ENCODE measurements at places on chromosomes 11 and 22.

- no peak for DNase-seq
These were observed 202.2 kb downstream of the CEP164 start for GRCh38 chr11:117529816-117530215.

GRCh38 chr11:6354651-6355485 is 34.6 kb upstream of the CAVIN3 start:
- no peak for DNase-seq

DNA sequence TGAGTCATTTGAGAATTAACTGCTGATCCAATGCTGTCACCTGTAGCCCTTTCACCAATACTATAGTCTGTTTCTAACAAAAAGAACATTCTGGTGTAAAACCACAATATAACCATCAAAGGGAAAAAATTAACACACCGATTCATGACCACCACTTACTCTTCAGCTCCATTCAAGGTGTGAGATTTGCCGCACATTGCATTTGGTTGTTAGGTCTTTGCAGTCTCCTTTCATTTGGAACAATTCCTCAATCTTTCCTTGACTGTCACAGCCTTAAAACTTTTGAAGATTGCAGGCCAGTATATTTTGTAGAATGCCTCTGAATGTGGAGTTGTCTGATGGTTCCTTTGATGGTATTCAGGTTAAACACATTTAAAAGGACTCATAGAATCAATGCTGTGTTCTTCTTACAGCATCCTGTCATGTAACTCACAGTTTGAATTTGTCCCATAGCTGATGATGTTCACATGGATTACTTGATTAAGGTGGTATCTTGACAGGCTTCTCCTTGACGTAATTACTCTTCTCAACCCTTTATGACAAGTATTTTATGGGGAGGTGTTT is 63.6 kb downstream of the TNRC6B start:
- no peak for DNase-seq

DNA sequence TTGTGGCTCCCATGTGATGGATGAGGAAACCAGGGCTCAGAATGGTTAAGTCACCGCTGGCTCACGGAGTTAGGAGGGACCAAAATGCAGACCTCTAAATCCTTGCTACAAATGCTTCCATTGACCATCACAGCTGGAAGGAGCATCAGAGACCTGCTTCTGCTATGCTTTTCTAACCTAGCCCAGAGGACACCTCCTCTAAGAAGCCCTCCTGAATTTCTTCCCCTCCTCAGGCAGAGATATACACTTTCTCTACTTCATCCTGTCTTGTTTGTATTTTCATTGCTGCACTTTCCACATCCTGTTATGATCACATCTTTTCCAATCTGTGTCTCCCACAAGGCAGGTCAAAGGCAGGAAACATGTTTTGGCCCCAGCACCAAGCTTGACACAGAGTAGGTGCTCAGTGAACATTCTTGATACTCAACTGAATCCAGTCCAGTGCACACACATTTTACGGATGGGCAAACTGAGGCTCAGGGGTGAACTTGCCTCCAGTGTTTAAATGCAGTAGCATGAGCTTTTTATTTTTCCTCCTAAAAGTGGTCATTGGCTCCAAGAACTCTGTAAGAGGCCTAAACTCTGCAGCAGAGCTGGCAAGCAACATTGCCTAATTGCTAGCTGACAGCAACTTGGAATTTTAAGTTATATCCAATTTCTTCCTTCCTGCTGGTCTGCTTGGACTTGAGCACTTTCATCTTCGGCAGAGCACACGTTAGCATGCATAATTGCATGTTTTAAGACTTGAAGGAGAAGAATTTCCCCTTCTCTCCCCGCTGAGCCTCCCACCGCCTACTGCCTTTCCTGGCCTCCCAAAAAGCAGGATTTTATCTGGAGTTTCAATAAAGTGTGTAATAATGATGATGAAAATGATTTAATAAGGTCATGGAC is 12.7 kb downstream of the SCUBE1 start:
- no peak for DNase-seq

DNA sequence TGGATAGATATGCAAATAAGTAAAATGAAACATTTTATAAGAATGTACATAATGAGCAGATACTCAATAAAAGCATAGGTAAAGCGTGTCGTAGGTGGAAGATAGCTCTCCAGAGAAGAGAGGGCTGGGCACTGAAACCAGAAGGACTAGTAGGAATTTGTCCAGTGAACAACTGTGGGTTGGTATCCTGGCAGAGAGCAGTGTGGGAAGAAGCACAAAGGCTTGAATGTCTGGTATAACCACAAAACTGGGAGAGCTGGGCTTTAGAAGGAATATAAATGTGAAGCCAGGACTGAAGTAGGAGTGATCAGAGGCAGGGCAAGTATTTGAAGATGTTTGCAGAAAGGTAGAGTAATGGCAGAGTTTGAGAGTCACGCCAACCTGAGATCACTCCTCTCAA is 33.1 kb upstream of the CARD16 start:
- no peak for DNase-seq

GRCh38 chr22:29748248-29748893 is 18.4 kb downstream of the ZMAT5 start:
- no peak for DNase-seq

- peak; percentile 33 for DNase-seq
These were observed 8.7 kb upstream of the MS4A4E start for GRCh38 chr11:60251485-60252212.

- DNase-seq = peak; percentile 46
These were observed 64.8 kb downstream of the UBASH3B start for GRCh38 chr11:122720107-122720881.

GRCh38 chr11:34149786-34150185 is 44.4 kb downstream of the NAT10 start:
- DNase-seq = peak; percentile 29

DNA sequence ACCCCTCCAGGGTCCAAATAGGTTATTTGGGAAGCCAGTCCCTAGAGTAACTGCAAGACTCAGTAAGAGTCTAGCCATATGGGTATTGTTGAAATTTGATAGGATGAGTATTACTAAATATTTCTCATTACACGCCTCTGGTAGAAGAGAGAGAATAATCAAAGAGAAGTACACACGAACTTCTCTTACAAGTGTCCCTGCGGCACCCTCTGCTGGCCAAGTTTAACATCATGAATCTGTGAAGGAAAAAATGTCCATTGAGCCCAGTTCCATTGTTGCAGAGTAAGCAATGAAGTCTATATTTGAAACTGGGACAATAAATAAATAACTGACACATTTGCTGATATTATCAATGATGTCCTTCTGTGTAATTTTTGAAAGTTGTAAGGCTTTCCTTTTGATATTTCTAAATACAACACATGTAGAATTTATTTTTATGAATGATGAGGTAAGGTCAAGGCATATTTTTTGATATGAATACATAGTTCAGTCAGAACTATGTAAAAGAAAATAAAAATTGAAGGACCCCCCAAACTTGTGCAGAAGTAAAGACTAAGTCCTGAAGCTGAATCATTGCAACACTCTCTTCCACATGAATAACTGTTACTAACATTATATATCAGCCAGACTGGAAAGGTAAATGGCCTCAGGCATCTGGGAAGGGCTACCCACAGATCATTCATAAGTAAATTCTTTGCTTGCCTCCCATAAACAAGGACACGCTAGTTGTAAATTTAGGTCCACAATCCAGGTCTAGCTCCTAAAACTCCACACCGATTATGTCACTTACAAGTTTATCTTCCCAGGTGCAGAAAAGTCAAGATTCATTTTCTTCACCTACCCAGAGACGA is 10.0 kb downstream of the OR51L1 start:
- DNase-seq = peak; percentile 72

DNA sequence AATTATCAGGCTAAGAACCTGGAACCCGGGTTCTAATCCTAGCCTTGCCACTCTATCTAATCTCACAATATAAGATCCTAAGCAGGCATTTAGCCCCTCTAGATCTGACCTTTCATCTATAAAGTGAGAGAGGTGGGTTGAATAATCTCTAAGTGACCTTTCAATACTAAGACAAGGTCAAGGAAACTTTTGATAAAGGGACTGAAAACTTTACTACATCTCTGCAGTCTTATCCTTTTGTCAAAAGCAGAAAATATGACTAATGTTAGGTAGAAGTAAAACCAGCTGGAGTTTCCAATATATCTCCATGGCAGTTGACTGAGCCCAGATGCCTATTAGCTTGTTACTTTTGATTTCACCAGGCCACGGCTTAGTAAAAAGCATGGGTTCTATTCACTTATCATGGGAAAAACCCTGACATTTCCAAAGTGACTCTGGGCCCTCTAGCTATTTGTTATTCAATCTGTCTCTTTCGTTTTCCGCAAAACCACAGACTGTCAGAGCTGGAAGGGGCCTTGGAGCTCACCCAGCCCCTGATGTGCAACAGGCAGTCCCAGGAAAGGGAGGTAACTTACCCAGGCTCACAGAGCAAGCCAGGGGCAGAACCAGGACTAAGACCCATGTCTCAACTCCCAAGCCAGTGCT is 75.8 kb downstream of the RAB30 start:
- DNase-seq = peak; percentile 65

DNA sequence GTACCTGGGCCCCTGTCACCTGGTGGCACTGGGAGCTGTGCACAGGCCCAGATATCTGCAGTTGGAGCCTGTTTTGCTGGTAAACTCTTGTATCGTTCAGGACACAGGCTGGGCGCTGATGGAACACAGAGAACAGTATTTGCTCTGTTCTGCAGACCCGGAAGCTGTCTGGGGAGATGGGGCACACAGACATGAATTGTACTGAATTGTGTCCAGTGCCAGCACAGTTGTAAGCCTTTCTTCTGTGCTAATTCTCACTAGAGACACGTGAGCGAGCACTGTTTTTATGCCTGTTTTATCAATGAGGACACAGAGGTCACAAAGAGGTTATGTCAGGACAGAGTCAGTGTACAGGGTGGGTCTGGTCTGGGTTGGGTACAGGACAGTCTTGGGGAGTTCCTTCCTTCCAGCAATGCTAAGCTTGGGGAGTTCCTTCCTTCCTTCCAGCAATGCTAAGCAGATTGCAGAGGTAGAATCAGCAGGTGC is 24.4 kb upstream of the ACR start:
- DNase-seq = no peak

DNA sequence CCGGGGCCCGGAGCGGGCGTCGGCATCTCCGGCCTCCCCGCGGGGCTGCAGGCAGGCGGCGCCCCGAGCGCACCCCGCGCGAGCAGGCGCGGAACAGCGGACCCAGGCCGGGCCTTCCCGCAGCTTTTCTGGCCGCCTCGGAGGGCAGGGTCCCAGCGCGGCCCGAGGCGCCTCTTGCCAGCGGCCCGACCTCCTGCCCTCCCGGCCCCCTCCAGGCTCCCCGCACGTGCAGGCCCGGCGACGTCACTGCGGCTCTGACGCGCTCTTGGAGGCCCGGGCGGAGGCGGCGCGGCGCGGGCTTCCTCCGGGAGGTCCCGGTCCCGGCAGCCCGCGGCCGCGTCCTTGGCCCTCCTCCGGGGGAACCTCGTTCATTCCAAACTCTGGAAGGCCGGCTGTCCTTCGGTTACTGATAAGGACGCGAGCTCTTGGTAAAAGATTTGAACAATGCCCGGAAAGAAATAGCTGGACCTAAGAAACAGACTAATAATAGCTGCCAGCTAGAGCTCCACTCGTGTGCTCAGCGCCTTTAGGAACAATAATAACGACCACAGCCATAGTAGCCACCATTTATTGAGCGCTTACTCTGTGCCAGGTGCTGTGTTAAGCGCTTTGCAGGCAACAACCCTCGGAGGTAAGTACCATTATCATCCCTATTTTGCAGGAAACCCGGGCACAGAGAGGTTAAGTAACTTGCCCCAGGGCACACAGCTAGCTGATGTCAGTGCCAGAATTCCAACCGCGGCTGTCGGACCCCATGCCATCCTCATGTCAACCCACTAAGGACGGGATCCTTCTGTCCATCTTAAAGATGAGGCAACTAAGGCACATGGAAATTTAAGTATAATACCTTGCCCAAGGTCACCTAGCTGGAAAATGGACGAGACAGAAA is 39.1 kb upstream of the CREB3L1 start:
- peak; percentile 85 for DNase-seq

- no peak for DNase-seq
These were observed 1.8 kb downstream of the BET1L start for GRCh38 chr11:205221-206001.

DNA sequence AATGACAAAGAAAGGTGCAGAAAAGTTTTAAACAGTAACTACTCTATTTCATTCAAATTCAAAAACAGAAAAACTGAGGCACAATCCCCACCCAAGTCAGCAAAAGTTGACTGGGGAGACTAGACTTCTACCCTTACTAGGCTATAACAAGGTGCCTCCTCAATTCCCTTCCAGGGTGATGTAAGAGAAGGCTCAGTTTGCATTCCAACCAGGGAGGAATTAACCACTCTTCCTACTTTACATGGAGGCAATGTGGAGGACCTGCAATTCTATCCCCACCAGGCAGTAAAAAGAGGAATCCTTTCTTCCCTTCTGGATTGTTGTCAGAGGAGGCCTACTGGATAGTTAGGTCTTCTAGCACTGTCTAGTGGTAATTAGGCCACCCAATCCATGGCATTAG is 26.1 kb downstream of the TYR start:
- no peak for DNase-seq

DNA sequence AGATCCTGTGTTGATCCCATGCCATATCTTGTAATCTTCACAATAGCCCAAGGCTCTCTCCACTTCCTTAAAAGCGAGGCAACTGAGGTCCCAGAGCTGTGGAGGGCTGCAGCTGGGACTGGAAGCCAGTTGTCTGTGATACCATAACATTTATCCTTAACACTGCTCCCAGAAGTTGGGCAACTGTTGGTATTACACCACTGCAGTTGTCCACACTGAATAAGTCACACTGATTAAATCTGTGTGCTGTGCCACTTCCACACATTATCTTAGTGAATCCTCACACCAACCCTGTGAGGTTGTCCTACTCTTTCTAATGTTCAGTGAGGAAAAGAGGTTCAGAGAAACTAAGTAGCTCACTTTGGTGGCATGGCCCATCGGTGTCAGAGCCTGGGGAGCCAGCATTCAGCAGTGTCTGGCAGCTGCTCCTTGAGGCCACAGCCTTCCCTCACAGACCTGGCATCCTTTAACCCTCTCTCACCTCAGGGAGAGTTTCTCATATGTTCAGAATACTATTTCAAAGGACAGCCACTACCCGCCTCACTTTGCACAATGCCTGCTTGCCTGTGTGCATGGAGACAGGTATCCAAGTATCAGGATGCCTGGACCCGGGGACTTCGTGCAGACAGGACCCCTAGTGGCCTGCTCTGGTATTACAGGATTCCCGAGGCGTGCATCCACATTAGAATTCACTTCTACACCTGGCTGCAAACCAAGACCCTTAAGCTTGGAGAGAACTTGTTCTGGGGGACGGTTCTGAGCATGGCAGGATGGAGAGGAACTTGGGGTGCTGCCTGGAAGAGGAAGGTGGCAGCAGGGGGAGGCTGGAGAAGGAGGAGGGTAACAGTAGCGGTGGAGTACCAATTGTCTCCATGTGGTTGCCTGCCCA is 221.9 kb upstream of the TBCEL start:
- peak; percentile 70 for DNase-seq

DNA sequence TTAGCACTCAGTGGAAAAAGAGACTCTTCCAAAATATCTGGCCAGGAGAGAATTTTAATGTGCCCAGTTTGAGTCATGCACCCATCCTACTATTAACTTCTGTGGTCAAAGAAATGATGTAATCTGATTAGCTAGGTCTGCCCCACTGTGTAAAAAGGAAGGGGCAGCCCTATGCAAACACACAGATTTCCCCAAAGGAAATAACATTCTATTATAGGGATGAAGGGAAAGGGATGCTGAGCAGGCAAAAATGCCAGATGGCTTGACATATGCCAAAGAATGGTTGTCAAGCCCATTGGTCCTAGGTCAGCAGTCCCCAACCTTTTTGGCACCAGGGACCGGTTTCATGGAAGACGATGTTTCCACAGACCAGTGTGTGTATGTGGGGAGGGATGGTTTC is 43.3 kb upstream of the PAK1 start:
- no peak for DNase-seq

GRCh38 chr11:68076371-68077042 is 37.7 kb downstream of the TCIRG1 start:
- no peak for DNase-seq

All from fibroblast of pulmonary artery (primary cell).